Right renal cortex interstitium (tissue), 3 donors: ENCODE measurements at places on chromosomes 1 and 21.

DNA sequence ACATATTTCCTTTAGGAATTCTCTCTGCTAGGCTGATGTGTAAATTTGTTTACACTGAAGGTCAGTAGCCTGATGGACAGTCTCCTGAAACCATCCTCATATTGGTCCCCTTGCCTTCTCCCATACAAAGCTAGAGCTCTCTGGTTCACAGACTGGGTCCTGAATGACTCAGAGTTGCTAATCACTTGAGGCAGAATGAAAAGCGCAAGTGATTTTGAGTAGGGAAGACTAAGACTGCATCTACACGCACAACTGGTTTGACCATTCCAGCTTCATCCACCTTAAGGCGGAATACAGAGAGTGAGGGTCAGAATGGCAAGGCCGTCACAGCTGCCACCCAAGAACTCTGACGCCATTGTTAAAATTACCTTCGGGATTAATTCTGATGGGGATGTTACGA is 70.2 kb upstream of the KIF26B start:
- DNase-seq, result no peak

GRCh38 chr1:183090391-183091006 is 67.3 kb downstream of the LAMC1 start:
- DNase-seq, result no peak

GRCh38 chr1:200380589-200381021 is 29.2 kb downstream of the ZNF281 start:
- DNase-seq, result no peak

- no peak for DNase-seq
Measured at GRCh38 chr1:176444286-176444685, 18.7 kb upstream of the PAPPA2 start.

DNA sequence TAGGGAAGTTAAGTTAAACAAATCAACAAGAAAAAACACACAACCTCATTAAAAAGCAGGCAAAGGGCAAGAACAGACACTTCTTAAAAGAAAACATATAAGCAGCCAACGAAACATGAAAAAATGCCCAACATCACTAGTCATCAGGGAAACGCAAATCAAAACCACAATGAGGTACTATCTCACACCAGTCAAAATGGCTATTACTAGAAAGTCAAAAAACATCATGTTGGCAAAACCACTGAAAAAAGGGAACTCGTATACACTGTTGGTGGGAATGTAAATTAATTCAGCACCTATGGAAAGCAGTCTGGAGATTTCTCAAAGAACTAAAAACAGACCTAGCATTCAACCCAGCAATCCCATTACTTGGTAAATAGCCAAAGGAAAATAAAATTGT is 51.1 kb downstream of the HSF2BP start:
- DNase-seq, result no peak
